H54 (cell line): ENCODE measurements at places on chromosomes 2 and 18.
A peak's percentile ranks its signal among the peaks of the same experiment; 100 is the strongest.

DNA sequence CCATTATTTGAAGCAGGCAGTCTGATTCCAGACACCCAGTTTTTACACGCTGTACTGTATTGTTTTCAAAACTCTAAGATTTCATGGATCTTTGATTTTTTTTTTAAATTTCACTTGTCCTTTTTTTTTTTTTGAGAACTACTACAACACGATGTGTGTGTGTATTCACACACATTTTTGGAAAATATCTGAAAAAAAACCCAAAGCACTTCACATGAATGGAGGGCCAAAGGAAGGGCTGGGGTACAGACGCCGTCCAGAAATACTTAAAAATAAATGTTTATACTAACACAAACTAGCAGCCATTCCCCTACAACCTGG, 314 bp upstream of the SSB start:
- no peak for DNase-seq

- no peak for DNase-seq
These were observed 9.4 kb upstream of the GBX2 start for GRCh38 chr2:236177604-236177966.

- DNase-seq, result peak; percentile 75
These were observed at the start of gene MARS2 for GRCh38 chr2:197705121-197705911. TSS of gene MARS2 (plus strand) at chr2:197705369. CDS start at chr2:197705406, 37 bp downstream.

- no peak for DNase-seq
These were observed 143.4 kb downstream of the LPIN1 start for GRCh38 chr2:11889854-11890253.

DNA sequence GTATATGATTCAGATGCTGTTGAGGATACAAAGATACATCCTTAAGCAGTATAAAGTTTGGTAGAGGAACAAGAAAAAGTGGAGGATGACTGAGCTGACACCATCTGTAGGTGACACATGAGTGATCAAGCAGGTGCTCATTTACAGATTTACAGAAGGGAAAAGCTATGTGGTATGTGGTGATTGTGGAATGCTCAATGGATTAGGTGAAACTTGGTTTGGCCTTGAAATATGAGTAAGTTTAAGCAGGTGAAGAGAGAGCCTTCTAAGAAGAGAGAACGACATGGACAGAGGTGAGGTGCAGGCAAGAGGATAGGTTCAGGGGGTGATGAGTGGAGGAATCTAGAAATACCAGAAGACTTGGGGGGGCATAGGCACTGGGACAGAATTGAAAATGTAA, 5.9 kb downstream of the ASXL3 start:
- no peak for DNase-seq

DNA sequence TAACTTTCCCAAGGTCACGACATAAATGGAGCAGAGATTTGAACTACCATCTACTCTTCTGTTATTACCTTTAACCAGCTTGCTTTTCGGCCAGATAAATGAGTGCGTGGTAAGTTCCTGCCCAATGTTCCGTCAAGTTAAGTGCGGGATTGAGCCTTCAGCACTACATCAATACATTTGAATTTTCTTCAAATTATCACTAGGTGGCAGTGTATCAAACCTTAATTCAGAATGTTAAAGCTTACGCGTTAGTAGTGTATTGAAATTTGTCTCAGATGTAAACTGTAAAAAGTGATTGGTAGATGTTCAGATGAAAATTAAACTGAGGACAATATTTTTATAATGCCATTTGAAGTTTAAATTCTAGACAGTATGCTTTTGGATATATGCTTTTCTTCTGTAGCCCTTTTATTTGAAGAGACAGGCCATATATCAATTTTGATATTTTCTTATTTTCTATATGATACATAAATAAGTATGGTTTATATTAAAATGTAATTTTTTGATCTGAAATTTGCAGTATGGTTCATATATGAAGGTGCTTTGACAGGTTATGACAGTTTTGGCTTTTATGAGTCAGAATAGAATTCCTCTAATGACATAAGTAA, 681.3 kb downstream of the ADCYAP1 start:
- peak; percentile 4 for DNase-seq

GRCh38 chr2:42045352-42045751, 2.5 kb upstream of the PKDCC start:
- DNase-seq, result no peak

DNA sequence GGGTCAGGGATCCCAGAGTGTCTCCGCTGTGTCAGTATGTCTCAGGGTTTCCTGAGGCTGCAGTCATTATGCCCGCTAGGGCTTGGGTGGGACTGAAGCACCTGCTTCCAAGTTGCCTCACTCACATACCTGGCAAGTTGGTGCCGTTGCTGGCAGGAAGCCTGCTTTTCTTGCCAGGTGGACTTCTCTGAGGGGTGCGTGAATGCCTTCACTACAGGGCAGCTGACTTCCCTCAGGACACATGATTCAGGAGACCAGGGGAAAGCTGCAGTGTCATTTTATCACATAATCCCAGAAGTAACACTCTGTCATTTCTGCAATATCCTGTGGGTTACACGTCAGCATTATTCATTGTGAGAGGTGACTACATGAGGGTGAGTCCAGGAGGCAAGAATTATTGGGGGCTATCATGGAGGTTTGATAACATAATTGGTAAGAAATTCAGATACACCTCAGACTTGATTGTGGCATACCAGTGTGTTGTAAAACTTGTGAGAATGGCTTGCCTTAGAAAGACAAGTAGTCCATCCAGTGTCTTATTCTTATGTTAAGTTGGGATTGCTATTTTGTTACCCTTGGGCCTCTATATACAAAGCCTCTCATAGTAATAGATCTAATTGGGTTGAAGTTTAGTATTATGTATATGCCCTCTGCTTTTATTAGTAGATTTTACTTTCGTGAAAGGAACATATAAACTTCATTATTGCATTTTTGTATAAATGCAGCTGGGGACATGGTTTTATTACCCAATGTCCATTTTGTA, 44.1 kb downstream of the NEDD4L start:
- DNase-seq, result peak; percentile 28

- no peak for DNase-seq
These were observed 101.2 kb upstream of the FSHR start for GRCh38 chr2:49255409-49255971.

GRCh38 chr2:17388798-17389197, 129.4 kb downstream of the RAD51AP2 start:
- DNase-seq, result no peak
